ENCODE measurements at places on chromosomes 6 and 20. TPM values are rescaled to one million over a fixed set of nuclear protein-coding genes. Genes with fewer than 3 reads are reported as not detected.

DNA sequence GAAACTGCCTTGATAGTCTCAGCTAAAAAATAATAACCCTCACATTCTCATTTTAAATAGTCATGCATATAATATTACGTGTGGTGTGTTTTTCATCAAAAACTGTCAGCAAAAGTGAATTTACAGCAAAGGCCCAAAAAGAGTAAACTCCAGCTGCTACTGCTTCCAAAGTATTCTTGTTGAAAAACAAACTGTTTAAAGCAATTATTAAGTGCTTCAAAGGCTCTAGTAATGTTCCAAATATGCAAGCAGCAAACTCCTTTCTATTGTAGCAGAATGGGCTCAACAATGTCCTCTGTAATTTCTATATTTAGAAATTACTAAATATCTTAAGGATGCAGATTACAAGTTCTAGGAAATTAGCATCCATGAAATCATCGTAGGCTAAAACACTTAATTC lies 280.0 kb upstream of the TBX18 start:
- peak; percentile 58 for DNase-seq

- DNase-seq, result no peak
Measured at GRCh38 chr6:144737998-144738397, 452.9 kb downstream of the UTRN start.

DNA sequence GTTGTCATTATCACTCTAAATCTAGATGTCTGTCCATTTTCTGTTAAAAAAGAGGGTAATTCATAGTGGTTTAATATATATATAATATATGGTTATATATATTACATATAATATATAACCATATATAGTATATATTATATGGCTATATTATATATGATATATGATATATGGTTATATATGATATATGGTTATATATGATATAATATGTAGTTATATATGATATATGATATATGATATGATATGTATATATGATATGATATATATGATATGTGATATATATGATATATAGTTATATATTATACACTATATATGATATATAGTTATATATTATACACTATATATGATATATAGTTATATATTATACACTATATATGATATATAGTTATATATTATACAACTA lies 8.6 kb downstream of the OR2A4 start:
- no peak for DNase-seq

- peak; percentile 21 for DNase-seq
Measured at GRCh38 chr6:26439151-26440125, 866 bp upstream of the BTN3A3 start.

DNA sequence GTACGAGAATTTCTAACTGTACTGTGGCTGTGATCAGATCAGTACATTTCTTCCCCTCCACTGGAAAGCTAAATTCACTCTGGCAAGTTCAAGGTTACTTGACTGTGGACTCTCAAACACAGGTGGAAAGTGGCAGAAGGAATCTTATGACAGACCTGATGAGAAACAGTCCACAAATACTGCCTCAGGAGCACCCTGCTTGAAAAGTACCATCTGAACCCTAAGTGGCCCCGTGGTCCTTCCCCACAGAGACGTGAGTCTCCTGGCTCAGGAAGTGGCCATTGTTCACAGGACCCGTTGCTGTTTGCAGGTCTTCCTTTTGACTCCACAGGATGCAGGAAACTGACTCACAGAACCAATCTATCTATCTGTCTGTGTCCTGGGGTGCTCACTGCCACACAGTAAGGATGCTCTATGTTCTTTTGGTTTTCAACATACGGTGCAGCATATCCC lies 47.5 kb upstream of the NHSL1 start:
- peak; percentile 33 for DNase-seq

DNA sequence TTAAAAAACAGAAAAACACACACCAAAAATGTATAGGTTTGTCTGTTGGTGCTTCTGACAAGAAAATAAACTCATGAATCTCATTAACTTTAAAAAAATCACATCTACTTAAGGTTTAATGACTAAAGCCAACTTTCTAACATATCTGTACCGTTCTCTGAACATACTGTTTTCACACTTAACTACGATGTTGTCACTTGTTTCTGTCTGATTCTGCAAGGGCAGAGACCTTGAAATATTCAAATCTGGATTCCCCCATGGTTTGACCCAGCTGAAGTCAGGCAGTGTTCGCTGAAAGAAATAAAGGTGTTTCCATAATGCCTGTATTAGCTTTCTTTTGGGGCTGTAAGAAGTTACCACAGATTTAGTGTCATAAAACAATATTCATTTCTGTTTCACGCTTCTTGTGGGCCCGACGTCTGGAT lies 2.7 kb upstream of the ASXL1 start:
- DNase-seq, result no peak

The GABRR2 gene
- not detected for total RNA-seq

The SLC22A7 gene
- not detected for total RNA-seq
